ENCODE measurements at places on chromosomes 2 and 18. TPM values are rescaled to one million over a fixed set of nuclear protein-coding genes. Genes with fewer than 3 reads are reported as not detected.

GRCh38 chr2:235080101-235080500 lies 128.3 kb downstream of the SH3BP4 start:
- DNase-seq, result no peak

- no peak for DNase-seq
Measured at GRCh38 chr2:54523324-54523959, 67.3 kb downstream of the SPTBN1 start.

GRCh38 chr2:224206816-224207215 lies 167.7 kb upstream of the SERPINE2 start:
- DNase-seq, result no peak

GRCh38 chr2:196205881-196206435 lies 34.6 kb upstream of the STK17B start:
- DNase-seq, result peak; percentile 58

- no peak for DNase-seq
Measured at GRCh38 chr2:217636991-217637561, 365.7 kb downstream of the TNS1 start.

DNA sequence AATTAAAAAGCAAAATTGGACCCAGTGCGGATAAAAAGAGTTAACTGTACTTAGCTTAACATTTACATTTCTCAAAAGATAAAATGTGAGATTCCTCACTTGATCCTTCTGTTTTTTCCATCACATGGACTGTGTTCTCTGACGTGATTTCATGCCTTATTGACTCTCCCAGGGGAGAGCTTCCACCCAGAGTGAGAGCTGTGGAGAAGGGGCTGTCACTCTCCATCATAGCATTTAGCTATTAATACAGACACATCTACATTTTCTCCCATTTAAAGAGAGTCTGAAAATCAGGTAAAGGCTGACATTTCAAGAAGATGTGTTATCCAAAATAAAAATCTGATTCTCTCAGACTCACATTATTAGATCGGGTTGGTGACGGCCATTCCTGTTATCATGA lies 493.8 kb downstream of the FBXO15 start:
- DNase-seq, result no peak

Gene TMEM247
- total RNA-seq, result not detected

Gene DSG4
- not detected for total RNA-seq
